WTC11 (cell line): ENCODE measurements at places on chromosomes 12 and 14.

GRCh38 chr14:88468406-88468805 is 82.9 kb downstream of the SPATA7 start:
- DNase-seq, result no peak

GRCh38 chr12:114628199-114628598 is 55.8 kb downstream of the TBX3 start:
- DNase-seq, result no peak

DNA sequence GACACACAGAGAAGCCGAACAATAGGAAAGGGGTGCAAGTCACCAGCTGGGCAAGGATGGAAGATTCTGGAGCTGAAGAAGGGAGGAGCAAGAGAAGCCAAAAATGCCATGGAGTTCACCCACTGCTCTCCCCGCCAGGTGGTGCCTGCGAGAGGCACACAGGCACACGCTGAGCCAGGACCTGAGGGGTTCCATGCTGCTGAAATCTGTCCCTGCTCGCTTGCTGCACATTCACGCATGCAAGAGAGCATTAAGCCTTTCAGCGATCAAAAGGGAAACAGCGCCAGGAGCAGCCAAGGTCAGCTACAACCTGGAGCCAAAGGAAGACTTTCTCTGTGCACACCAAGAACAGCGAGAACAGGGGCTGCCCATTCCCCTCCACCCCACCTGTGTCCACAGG is 104.1 kb downstream of the ANO2 start:
- DNase-seq, result no peak

DNA sequence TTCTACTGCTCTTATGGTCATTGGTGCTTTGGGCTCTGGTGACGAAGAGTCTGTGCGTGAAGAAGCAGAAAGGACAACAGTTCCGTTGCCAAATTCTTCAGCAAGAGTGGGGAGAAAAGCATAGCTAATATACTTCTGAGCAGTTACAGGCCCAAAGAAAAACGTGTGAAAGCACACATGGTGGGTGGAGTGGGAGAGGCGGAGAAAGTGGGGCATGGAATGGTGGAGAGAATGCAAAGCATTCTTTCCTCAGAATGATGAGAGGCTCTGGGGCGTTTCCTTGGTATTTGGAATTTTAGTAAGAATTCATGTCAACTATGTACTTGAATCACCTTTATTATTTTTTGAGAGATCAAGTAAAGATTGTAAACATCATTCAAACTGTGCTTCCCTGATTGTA is 396.1 kb downstream of the NAV3 start:
- DNase-seq, result no peak

DNA sequence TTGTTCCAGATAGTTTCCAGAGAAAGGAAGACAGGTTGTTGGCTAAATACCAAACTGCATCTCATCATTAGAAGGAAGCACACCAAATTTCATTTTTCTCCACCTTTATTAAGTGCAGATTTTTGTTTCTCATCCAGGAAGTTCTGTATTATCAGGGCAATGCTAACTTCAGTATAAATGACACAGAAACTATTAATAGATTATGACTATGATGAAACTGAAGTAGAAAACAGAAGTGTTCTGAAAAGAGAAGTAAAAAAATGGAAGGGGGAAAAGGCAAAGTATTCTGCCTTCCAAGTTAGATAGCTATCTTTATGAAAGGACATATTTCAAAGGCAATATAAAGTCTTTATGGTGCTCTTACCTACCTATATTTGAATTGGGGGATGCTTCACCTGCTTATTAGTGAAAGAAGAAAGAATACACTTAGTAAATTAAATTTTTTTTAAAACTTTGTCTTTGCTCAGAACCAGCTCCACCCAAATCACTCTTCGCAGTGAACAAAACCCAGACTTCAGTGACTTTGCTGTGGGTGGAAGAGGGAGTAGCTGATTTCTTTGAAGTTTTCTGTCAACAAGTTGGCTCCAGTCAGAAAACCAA is 223.9 kb downstream of the PTPRO start:
- DNase-seq, result no peak

- no peak for DNase-seq
Observed at GRCh38 chr12:12681061-12681765, 14.8 kb downstream of the GPR19 start.

GRCh38 chr12:39966256-39966655 is 139.6 kb downstream of the SLC2A13 start:
- DNase-seq, result no peak

GRCh38 chr14:53814392-53814791 is 142.2 kb downstream of the BMP4 start:
- no peak for DNase-seq

DNA sequence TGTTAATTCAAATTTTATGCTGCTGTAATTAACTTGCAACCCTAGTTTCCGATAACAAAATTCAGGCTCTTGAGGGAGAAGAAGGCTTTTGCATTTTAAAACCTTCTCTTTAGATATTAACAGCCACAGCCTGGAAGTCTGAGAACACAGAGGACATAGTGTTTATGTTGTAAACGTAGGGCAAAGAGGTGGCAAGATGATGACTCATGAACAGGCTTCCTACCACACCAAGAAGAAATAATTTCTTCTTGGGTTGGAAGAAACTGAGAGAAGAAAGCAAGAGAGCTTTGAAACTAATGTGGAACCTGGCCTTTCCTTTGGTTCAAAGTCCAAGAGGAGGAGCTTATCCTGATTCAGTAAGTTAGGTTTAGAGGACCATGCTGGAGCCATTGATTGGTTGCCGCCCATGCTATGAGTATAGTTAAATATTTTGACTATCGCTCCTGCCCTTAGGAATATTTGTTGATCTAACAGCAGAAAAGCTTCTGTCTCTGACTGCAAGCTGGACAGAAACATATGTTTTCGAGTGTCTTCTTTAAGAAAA is 31.8 kb downstream of the CCDC198 start:
- DNase-seq, result no peak

DNA sequence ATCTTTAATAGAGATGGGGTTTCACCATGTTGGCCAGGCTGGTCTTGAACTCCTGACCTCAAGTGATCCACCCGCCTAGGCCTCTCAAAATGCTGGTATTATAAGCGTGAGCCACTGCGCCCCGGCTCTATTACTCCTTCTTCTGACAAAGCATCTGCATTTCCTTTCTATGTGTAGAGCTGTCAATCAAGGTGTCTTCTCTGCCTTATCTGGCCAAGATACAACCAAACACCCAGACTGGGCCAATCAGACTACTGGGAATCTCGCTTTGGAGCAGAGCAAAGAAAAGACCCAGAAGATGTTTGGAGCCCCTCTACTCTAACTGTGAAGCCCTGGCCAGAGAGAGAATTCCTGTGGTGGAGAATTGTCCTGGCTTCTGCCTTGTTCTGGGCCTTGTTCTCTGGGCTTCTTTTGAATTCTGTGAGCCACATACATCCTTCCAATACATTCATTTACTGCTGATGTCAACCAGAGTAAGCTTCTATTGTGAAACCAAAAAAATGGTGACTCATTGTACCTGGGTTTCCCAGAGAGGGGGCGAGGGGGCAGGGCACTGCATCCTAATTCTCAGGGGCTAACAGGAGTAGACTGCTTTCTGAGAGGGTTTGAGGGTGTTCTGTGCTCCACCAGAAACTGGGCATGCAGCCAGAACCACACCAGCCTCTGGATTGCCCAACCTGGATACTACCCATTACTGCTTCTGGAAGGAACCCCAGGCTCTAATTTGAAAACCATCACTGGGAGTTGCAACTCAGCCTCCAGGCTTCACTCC is 18.8 kb upstream of the FLVCR2 start:
- no peak for DNase-seq

GRCh38 chr12:26773313-26774104 is 59.5 kb downstream of the ITPR2 start:
- no peak for DNase-seq

DNA sequence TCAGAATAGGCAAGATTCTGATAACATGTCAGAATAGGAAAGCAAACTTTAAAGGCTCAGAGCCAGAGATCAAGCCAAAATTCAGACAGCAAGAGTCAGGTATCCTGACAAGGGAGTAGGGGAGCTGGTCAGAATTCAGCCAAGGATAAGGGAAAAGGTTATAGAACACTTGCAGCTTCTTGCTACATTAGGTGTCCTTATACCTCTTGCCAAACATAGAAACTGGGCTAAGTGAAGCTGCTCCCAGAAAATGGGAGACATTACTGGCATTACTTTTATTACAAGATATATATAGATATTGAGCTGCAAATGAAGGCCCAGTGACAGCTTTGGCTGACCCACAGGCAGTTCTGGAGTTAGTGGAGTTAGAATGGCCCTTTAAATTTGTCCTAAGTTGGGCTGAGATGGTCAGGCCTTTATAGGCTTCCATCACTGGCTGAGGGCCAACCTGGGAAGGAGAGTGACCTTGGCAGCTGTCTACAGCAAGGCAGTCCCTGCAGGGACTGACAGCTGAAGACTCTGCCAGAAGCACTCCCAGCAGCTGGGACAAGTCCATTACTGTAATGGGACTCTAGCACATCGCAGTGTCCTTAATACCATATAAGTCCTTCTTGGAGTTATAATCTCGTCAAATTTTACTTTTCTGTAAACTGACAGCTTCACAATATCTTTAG is 83.0 kb downstream of the LRRC9 start:
- no peak for DNase-seq

- peak; percentile 91 for DNase-seq
Observed at GRCh38 chr12:117671734-117672133, 297.1 kb downstream of the KSR2 start.

GRCh38 chr12:92899386-92900001 is 29.6 kb downstream of the EEA1 start:
- no peak for DNase-seq
